Stimulated activated naive CD4-positive, alpha-beta T cell treated with Interleukin-2 at 50 U/mL for 16 hours (primary cell): ENCODE measurements at places on chromosomes 4 and X.

DNA sequence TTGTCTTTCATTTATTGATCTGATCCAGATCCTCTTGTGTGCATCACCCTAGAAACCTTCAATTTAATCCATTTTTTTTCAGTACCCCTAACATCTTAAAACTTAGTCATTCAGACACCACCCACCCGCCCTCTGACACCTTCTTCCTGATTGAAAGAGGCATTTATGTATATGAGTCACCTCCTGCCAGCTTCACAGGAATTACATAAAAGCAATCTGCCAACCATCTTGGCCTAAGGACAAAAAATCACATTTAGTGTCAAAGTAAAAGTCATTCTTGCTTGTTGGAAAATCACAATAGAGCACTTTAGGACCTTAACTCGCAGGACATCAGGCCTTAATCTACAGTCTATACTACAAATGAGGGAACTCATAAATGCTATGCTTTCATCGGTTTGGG, 52.1 kb downstream of the NDST3 start:
- no peak for DNase-seq

DNA sequence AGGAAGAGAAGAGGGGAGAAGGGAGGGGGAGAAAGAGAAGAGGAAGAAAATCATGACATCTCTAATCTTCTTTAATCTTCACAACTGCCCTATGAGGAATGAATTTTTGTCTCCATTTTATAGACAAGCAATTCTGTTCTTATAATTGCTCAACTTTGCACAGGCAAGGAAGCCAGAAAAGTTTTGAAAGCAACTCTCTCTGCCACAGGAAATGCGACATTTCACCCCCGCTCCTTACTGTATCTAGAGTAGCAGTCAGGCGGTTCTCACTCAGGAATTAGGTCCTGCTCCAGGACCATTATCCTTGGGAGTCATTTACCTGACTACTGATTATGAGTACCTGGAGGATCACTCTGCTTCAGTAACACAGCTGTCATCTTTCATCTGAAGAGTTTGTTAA, 69.2 kb upstream of the FAM9A start:
- no peak for DNase-seq

GRCh38 chr4:84451546-84451945, 47.5 kb downstream of the NKX6-1 start:
- no peak for DNase-seq

DNA sequence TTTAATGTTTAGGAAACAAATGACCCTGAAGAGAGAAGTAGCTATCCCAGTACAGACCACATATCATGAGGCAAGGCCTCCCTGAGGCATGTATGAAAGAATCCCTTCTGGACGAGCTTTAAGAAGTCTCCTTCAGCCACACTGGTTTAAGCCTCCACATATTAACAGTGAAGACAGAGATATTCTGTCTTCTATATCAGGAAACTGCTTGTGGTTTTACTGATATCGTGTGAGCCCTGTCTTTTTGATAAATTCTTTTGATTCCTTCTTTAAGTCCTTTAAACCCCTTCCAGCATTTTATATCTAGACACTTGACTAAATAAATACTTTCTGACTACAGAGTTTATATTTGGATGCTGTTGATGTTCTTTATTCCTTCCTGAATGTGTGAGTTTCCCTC, 45.9 kb upstream of the GPC4 start:
- DNase-seq, result no peak

GRCh38 chrX:153306527-153307115, 14.9 kb downstream of the PNMA6F start:
- DNase-seq, result no peak

DNA sequence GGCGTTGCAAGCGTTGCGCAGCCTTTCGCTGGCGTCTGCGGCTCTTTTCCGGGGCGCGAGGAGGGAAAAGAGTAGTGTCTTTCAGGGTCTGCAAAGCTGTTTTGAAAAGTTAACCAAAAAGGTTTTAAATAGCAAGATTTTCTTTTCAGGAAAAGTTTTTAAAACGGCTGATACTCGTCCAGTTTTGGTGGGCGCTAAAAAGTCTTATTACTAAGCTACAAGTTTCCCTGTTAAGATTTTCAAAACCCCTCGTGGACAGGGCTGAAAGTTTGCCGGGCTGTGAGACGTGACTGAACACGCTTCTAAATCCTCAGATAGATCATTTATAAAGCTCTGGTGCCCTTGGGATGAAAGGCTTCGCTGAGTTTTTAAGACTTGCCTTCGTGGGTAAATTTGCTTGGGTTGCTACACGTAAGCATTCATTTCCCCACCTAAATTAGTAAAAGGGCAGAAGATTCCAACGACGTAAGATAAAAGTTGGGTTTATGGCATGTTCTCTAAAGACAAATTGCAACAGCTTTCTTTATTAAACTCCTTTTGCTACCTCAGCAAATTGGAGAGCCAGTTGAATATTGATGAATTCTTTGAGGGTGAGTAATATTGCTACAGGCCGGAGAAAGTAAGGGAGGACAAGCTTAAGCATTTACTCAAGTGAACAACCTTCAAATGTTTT, 91.5 kb downstream of the HPRT1 start:
- no peak for DNase-seq

GRCh38 chr4:10619220-10619619, 65.3 kb downstream of the CLNK start:
- no peak for DNase-seq

DNA sequence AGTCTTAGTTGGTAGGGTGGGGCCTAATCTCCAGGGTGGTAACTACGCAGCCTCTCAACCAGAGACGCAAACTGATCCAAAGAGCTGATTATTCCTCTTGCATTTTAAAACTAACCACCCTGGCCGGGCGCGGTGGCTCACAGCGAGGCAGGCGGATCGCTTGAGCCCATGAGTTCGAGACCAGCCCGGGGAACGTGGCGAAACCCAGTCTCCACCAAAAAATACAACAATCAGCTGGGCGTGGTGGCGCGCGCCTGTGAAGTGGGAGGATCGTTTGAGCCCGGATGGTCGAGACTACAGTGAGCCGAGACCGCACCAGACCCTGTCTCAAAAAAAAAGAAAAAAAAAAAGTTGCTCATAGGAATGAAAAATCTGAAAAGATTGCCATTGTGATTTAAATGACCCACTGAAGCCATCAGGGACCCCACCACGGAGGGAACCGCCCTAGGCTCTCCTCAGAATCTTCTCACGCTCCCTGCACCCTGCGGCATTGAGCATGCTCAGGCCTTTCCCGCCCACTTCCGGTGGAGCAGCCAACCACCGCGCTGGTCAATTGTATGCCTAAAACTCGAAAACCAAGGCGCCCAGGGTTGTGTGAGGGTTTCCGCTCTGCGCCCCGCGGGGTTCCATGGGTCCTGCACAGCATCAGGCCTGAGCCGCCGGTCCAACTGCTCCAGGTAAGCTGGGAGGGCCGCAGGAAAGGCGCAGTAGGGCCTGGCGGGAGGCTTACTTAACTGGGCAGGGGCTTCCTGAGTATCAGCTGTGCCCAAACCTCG, at the start of gene TRIM60:
TSS of gene TRIM60 (plus strand) at position 564 of the 776 bp plus-strand sequence. CDS start 8,074 bp downstream, outside the sequence.
- no peak for DNase-seq

DNA sequence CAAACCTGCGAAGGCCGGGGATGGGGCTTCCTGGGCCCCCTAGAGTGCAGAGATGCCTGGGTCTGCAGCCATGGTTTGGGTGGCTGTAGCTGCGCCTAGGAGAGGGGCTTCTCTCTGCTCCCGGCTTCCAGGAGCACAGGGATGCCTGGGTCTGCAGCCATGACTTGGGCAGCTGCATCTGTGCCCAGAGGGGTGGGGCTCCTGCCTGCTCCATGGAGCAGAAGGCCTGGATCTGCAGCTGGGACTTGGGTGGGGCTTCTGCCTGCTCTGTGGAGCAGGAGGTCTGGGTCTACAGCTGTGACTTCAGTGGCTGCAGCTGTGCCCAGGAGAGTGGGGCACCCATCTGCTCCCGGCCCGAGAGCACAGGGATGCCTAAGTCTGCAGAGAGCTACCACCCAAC, 20.8 kb downstream of the SPON2 start:
- DNase-seq, result no peak
